ENCODE measurements at places on chromosomes 16 and 17. TPM values are rescaled to one million over a fixed set of nuclear protein-coding genes. Genes with fewer than 3 reads are reported as not detected.
A peak's percentile ranks its signal among the peaks of the same experiment; 100 is the strongest.

- no peak for DNase-seq
Measured at GRCh38 chr16:77531752-77532151, 96.9 kb upstream of the ADAMTS18 start.

DNA sequence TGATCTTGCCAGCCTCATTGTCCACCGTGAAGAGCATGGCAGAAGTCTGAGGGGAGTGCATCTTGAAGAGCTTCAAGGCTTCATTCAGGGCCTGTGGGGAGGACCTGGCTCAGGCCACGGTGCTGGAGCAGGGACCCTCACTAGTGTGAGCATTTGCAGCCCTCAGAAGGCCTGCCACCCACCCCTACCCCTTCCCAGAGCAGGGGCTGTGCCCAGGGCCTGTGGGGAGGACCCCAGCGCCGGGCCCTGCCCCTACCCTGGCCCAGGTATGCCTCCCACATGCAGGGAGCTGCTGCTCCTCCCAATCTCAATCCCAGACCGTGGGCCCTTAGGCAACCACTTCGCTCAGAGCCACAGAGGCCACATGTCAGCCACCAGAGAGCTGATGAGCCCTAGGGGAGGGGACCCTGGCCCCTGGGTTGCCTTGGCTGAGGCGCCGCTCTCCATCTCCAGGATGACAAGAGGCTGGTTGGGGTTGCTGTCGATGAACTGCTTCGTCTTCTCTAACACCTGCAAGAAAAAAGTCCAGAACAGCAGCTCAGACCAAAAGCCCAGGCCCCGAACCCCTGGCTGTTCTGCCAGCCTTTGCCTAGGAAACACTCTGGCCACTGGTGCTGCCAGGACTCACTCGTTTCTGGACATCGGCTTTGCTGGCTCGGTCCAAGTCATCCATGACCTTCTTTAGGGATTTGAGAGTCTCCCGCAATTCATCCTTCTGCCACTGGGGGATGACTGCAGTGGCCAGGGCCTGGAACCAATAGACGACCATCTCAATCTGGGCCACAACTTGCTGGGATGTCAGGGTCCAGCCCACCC, 1.8 kb upstream of the EXOSC6 start:
- DNase-seq = peak; percentile 45

GRCh38 chr16:65384441-65384840, 262.6 kb upstream of the CDH11 start:
- no peak for DNase-seq

- DNase-seq = no peak
Measured at GRCh38 chr16:84614968-84615813, 2.7 kb downstream of the COTL1 start.

GRCh38 chr16:4247460-4247784, 5.5 kb upstream of the SRL start:
- no peak for DNase-seq

STX1B gene
- total RNA-seq = 1.6 TPM

HAP1 gene
- total RNA-seq = 0.47 TPM

DNA sequence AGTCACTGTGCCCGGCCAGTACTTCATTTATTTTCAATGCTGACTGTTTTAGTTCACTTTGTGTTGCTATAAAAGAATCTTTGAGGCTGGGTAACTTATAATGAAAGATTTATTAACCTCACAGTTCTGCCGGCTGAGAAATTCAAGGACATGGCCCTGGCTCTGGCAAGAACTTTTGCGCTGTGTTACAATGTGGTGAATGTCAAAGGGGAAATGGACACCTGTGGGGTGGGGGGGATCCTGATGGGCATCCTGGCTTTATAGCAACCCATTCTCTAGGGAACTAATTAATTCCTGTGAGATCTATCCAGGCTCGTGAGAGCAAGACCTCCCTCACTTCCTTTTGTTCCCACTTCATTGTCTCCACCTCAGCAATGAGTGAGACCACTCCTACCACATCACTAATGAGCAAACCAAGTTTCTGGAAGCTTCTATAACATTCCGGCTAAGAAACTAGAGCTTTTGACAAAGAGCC, 17.1 kb upstream of the CDH3 start:
- no peak for DNase-seq

ATP1B2 gene
- total RNA-seq = 10.0 TPM

NPIPA5 gene
- 15.6 TPM for total RNA-seq

DNA sequence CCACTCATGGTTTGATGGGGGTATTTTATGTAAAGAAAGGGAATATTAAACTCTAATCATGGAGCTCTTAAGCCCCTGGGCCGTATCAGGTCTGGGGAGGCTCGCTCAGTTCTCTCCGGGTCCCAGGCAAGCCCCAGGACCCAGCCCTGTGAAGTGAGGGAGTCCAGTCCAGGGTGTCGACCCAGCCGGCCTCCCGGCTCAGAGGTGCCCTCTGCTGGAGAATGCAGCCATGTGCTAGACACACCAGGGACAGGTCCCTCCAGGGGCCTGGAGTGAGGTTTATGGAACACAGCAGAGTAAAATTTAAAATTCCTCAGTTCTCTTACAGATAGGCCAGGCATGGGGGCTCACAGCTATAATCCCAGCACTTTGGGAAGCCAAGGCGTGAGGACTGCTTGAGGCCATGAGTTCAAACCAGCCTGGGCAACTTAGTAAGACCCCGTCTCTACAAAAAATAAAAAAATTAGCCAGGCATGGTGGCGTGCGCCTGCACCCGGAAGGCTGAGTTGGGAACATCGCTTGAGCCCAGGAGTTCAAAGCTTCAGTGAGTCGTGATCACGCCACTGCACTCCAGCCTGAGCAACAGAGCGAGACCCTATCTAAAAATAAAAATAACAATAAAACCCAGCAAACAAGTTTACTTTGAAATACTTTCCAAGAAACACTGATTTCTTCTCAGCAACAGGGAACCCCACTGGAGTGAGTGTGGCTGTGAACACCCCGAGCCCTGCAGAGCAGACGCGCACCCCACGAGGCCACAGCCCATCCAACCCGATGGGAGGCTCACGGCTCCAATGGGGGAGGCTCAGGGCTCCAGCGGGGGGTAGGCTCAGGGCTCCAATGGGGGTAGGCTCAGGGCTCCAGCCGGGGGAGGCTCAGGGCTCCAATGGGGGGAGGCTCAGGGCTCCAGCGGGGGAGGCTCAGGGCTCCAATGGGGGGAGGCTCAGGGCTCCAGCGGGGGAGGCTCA, 72.2 kb downstream of the ZNF778 start:
- peak; percentile 74 for DNase-seq

- DNase-seq = no peak
Measured at GRCh38 chr17:2594722-2595599, 1.5 kb downstream of the PAFAH1B1 start.

DNA sequence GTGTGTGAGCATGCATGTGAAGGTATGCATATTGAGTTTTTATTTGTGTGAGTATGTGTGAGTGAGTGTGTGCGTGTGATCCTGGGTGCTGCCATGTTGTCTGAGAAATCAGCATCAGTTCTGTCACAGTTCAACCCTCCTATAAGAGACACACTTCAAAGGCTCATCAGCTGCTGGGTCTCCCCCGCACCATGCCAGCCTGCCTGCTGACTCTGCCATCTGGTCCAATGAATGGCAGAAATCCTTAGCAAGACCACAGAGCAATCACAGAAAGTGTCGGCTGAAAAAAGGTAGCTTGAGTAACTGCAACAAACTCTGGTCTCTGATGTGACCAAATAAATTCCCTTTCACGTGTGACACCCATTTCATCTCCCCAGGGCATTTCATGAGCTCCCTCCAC, 381.8 kb upstream of the MAF start:
- DNase-seq = no peak

FSCN2 gene
- 4.2 TPM for total RNA-seq

PYDC1 gene
- total RNA-seq = not detected

DNA sequence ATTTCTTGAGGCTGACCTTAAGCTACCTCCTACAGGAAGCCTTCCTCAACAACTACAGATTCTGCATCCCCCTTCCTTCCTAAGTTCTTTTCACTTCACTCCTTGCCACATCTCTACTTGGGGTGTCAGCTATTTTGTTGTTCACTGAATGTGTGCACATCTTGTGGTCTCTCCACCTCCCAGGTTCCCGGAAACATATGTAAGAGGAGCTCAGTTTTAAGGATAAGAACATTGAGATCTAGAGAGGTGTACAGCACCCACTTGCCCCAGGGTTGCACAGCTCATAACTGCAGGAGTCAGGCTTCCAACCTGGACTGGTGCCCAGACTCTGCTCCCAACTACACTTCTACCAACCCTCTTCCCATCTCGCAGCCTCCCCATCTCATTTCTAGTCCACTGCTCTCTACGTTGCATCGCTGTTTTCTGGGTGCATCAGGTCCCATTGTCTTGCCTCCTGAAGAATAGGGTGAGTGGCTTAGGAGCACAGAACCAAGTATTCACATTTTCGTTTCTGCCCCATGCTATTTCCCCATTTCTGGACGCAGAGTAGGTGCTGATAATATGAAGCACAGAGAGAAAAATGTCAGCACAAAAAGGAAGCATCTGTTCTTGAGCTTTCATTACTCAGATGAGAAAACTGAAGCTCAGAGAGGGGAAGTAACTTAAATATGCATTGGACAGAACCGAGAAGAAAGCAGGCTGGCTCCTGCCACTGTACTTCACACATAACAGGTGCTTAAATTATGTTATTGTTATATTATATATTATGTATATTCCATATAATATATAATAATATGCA, 292.0 kb upstream of the CCL2 start:
- DNase-seq = no peak

GNAO1 gene
- total RNA-seq = 23.8 TPM
